ENCODE measurements at places on chromosomes 12 and 14.

- no peak for DNase-seq
Observed at GRCh38 chr14:72528059-72528862, 365.6 kb downstream of the DPF3 start.

DNA sequence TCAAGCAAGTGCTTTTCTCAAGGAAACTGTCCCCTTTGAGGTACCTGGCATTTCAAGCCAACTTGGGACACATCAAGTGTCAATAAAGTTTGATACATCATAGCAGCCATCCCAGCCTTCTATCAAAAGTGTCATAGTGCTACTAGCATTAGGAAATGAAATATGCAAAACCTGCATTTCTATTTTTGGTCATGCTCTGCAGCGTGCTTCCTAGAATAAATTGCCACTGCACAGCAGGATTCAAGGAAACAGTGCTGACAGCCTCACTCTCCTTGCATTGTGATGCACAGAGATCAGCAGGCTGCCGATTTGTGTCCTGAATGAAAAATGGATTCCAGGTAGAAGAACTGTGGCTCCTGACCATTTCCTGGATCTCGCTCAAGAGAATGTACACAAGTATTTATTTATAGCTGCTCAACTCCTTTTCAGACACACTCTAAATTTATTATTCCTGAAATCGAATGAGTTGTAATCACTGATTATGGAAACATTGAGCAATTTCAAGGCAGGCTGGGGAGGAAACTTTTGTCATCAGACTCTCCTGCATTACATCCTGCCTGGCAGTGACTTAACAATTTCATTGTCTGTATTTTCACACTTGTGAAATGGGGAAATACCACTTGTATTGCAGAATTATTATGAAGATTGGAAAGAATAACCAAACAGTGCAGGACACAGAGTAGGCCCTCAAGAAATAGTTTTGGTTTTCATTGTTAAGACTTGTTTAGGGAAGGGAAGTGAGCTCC is 120.9 kb downstream of the SLC38A6 start:
- DNase-seq: no peak

DNA sequence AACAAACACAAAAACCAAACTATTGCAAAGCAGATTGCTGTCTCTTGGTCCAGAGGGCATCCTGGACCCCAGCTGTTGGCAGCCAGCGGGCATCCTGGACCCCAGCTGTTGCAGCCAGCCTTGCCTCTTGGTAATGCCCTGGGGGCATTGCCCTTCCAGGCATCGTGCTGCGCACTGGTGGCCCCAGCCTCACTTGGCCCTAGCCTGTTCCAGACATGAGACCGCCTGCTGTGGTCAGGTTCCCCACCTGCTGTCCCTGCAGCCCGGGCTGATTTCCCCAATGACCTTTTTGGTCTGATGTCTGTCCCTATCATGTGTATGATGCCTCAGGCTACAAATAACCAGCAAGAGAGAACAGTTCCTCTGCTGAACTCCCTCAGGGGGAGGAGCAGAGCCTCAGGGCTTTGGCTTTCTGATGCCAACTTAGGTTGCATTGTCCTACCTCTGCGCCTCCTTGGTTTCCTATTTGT is 20.8 kb downstream of the MLXIP start:
- DNase-seq: no peak

DNA sequence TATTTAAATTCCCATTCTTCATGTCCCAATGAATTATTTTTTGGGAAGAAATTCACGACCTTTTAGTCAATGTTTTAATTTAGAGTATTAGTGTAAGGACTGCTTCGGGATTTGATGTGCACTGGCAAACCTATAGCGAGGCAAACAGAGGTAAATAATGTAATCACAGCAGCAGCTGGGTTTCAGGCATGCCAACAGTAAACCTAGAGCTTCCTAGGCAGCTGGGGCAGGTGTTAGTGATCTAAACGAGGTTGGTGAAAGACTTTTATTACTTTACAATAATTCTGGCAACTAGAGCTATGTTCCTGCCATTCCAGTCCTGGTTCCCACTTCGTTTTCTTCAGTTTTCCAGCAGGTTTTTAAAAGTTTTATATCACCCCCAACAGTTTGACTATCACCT is 1036.4 kb upstream of the FOXG1 start:
- DNase-seq: no peak

DNA sequence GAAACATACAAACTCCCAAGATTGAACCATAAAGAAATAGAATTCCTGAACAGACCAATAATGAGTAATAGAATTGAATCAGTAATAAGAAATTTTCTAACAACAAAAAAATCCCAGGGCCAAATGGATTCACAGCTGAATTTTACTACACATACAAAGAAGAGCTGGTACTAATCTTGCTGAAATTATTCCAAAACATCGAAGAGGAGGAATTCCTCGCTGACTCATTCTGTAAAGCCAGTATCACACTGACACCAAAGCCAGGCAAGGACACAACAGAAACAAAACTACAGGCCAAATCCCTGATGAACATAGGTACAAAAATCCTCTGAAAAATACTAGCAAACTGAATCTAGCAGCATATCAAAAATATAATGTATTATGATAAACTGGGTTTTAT is 367.8 kb upstream of the CLEC14A start:
- DNase-seq: no peak

- no peak for DNase-seq
Observed at GRCh38 chr12:91395628-91396135, 213.1 kb upstream of the DCN start.

GRCh38 chr14:92967346-92967926 is 44.5 kb downstream of the CHGA start:
- DNase-seq: no peak

- no peak for DNase-seq
Observed at GRCh38 chr14:76705214-76705613, 56.1 kb upstream of the VASH1 start.

- no peak for DNase-seq
Observed at GRCh38 chr12:25590011-25590721, 37.1 kb upstream of the LMNTD1 start.

GRCh38 chr14:97219431-97220017 is 422.3 kb downstream of the VRK1 start:
- DNase-seq: no peak

DNA sequence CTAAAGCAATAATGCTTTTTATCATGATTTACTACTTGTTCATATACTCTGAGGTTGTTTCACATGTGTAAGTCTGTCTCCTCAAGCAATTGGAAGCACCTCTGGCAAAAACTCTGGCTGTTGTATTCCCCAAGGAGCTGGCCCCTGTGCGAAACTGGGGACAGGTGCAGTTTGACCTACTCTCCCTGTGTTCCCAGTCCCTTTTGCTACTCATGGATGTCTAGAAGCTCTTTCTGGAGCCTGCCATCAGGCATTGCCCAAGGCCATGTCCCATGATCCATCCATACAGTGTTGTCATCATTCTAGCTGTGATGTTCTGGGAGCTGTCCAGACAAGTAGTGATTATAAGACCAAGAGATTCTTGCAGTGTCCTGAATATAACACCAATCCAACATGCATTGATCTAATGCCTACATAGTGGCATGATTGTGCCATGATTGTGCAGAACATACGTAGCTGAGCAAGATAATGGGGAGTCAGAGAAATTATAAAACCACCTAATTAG is 14.9 kb downstream of the AKAP6 start:
- no peak for DNase-seq

GRCh38 chr14:60661721-60662120 is 12.4 kb upstream of the SIX1 start:
- DNase-seq: no peak

DNA sequence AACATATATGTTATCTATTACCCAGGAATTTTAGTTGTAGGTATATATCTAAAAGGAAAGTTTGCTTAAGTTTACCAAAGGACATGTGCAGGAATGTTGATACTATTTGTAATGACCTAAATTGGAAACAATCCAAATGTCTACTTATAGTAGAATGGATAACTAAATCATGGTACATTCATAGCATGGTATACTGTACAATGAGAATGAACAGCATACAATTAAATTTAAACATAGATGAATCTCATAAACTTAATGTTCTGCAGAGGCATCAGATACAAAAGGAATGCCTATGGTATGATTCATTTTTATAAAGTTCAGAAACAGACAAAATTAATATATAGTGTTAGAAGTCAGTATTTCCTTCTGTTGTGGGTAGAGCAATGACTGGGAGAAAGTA is 135.4 kb downstream of the GPHN start:
- DNase-seq: no peak

- no peak for DNase-seq
Observed at GRCh38 chr12:48512855-48513254, 12.6 kb upstream of the OR8S1 start.

DNA sequence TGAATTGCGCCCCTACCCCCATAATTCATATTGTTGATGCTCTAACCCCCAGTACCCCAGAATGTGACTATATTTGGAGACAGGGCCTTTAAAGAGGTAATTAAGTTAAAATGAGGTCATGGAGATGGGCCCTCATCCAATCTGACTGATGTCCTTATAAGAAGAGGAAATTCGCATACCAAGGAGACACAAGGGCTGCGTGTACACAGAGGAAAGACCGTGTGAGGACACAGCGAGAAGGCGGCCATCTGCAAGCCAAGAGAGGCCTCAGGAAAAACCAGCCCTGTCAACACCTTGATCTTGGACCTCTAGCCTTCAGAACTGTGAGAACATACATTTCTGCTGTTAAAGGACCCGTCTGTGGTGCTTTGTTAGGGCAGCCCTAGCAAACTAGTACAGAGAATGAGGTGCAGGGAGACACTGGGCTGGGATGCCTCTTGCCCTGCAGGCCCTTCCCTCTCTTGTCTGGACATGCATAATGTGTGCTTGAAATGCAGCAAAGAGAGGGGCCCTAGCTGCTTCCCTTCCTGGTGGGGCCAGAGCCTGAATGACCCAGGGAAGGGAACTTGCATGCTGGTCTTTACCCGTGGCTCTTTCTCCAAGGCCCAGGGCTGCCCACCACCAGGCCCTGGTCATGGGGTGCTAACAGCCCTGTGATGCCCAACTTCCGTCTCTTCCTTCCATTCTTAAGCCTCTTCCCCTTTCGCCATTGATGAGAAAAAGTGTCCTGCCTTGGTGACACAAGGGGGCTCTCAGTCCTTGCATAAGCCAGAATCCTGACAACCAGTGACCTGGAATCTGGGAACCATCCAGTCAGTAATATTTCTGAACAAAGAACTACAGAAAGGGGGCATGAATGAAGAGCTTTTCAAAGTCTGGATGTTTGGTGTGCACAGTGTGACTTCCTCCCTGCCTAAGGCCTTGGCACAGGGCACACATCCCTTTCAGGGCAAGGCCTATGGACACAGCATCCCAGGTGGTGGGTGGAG is 50.0 kb upstream of the GPATCH2L start:
- DNase-seq: no peak

DNA sequence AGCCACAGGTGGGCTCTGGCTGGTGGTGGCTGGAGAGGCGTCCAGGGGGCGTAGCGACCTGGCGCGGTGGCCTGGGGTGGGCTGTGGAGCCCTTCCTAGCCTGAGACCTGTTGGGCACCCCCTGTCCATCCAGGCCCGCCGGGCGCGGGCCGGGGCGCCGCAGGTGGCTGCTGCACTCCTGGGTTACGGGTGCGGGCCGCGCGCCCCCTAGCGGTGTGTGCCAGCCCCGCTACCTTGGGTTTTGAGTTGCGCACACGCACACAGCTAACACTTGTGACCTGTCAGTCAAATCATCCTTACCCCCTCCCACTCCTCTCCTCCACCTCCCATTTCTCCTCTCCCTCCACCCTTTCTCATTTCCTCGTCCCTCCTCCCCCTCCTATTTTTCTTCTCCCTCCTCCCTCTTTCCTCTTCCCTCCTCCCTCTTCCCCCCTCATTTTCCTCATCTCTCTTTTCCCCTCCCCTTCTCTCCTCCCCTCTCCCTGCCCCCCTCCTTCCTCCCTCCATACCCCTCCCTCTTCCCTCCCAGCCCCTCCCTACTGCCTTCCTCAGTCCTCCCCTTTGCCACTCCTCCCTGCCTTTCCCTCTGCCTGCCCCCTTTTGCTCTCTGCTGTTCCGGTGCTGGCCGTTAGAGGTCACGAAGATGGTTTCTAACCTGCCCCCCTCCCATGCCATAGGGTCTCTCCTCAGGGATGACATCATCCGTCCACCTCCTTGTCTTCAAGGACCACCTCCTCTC is 2.3 kb downstream of the MEG3 start:
- no peak for DNase-seq

- no peak for DNase-seq
Observed at GRCh38 chr14:100644784-100645183, 57.6 kb upstream of the BEGAIN start.

GRCh38 chr12:120658286-120659150 is 18.1 kb downstream of the CABP1 start:
- no peak for DNase-seq

- DNase-seq: no peak
Observed at GRCh38 chr14:61638595-61639387, 56.5 kb upstream of the HIF1A start.

DNA sequence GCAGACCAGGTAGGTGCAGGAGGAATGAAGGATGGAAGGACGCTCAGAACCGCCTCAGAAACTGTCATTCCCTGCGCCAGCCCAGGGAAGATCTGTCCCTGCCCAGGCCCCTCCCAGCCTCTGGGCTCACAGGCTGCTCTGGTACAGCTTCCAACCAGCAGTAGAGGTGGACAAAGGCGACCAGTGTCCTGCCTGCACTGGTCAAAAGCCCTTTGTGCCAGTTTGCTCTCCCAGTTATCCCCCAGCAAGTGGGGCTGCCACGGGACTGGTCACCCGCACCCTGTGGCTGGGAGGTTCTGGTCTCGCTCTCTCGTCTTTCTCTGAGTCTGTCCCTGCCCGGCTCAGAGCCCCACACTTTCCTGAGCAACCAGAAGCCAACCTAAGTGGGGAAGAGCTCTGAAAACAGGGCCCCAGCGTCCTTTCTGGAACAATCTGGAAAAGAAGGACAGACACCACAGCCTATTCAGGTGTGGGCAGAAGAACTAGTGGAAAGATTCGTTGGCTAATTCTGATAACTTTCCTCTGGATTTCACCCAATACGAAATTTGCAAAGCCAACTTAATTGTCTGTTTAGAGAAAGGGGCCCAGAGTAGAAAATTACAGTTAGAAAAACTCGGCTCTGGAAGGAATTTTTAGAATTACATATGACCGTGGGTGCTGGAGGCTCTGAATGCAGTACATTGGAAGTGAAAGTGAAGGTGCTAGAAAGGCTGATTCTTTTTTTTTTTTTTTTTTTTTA is 21.7 kb downstream of the SNRNP35 start:
- DNase-seq: no peak

DNA sequence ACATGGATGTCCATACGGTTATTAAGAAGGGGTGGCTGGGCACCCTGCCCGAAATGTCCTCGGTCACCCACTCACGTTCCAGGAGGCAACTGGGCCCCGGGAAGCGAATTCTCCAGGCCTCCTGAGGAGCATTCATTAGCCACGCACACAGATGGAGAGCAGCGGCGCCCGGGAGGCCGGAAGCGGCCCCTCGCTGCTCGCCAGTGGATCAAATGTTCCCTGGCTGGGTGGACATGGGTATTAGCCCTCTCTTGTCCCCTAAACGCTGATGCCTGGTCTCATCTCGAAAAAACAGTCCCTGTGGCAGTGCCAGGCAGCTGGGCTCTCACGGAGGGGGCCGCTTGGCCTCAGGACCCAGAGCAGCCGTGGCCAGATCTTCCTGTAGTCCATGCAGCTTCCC is 59.0 kb upstream of the DLK1 start:
- no peak for DNase-seq

GRCh38 chr14:101639241-101639833 is 78.0 kb downstream of the DIO3 start:
- no peak for DNase-seq

GRCh38 chr14:101593411-101594238 is 32.3 kb downstream of the DIO3 start:
- DNase-seq: no peak
